ENCODE measurements at places on chromosomes 7 and 10.

- no peak for DNase-seq
Observed at GRCh38 chr7:35905555-35905954, 104.7 kb downstream of the SEPTIN7 start.

GRCh38 chr7:108000875-108001763 is 1.8 kb downstream of the LAMB1 start:
- DNase-seq, result no peak

- DNase-seq, result no peak
Observed at GRCh38 chr10:22158426-22158825, 59.4 kb downstream of the EBLN1 start.

- DNase-seq, result no peak
Observed at GRCh38 chr7:16742547-16742946, 11.0 kb upstream of the TSPAN13 start.

- no peak for DNase-seq
Observed at GRCh38 chr10:662686-663465, 26.6 kb downstream of the DIP2C start.

DNA sequence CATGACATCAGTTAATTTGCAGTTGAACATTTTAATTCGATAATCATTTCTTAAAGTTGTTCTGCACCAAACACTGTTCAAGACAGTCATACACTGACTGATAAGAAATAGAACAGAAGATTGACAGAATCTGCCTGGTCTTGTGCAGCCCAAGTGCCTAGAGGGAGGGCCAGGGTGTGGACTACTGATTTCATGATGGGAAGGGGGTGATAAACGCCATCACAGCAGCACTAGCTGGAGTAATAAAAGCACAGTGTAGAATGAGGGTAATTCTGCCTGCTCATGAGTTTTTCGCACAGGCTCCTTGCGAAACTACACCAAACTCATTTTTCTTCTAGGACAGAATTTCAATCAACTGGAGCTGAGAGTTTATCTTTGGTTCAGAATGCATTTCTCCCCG is 270.1 kb downstream of the ARL4A start:
- no peak for DNase-seq

DNA sequence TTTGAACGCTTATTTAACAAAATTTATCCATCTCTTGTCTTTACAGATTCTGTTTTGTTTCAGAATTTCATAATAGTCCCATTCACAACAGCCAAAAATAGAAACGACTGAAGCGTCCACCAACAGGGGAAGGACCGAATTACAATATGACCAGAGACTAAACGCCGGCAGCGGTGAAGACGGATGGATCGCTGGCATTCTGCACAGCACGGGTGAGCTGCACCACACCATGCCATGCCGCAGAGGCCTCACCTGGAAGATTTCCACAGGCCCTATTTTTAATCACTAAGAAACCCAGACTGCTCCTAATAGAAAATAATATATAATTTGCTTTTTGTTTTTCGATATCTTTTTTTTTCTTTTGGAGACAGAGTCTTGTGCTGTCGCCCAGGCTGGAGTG is 91.0 kb downstream of the ELFN1 start:
- no peak for DNase-seq

GRCh38 chr10:121087129-121087528 is 236.0 kb downstream of the WDR11 start:
- no peak for DNase-seq

DNA sequence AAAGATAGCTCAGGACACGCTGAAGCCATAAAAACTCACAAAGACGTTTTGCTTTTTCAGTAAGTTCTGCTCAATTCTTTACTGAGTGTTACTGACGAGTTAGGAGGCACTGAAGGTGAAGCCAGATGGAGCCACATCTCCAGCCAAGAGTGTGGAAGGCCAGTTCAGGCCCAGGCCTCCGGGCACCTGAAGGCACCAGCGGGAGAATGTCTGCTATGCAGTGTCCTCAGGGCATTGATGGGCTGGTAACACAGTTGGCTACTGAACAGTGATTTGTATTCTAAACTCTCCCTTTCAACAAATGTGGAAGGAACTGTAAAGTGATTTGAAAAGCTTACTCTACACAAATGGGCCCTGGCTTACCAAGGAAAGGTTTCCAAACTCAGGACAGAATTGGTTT is 64.8 kb upstream of the SVIL start:
- DNase-seq, result no peak

- no peak for DNase-seq
Observed at GRCh38 chr10:11793762-11794479, 29.2 kb upstream of the PROSER2 start.

DNA sequence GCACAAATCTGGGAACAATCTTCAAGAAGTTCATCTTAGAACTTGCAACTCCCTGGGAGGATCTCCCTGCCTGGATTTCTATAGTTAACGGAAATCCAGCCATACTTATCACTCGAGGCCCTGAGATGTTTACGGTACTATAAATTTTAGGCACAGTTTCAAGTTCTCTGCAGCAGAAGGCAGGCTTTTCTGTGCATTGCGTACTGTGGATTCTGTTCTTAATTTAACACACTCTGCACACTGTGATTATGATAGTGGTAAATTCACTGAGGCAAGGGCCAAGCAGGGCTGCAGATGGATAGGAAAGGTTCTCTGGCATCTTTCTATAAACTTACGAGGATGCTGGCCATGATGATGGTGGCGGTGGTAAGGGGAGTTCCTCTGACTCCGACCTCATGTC is 10.6 kb downstream of the INHBA start:
- DNase-seq, result no peak

- no peak for DNase-seq
Observed at GRCh38 chr10:11551916-11552602, 59.4 kb downstream of the USP6NL start.

DNA sequence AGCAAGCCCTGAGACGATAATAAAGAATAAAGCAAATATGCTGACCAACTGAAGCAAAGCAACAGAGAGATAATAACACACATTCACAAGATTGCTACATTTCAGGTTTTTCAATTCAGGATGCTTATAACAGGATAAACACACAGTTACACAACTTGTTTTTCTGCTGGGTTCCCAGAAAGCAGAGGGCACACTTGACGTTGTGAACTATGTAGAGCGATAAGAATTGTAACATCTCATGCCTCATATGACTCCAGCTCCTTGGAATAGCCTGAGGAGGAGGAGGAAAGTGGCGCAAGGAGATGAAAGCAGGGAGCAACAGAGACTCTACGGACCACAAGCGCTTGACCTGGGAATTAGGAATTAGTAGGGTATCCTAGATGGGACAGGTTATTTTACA is 201.7 kb downstream of the SKAP2 start:
- DNase-seq, result no peak

- DNase-seq, result no peak
Observed at GRCh38 chr7:87151729-87152111, 533 bp upstream of the DMTF1 start.

- DNase-seq, result peak; percentile 62
Observed at GRCh38 chr7:85185424-85186082, 1.3 kb downstream of the SEMA3D start.

DNA sequence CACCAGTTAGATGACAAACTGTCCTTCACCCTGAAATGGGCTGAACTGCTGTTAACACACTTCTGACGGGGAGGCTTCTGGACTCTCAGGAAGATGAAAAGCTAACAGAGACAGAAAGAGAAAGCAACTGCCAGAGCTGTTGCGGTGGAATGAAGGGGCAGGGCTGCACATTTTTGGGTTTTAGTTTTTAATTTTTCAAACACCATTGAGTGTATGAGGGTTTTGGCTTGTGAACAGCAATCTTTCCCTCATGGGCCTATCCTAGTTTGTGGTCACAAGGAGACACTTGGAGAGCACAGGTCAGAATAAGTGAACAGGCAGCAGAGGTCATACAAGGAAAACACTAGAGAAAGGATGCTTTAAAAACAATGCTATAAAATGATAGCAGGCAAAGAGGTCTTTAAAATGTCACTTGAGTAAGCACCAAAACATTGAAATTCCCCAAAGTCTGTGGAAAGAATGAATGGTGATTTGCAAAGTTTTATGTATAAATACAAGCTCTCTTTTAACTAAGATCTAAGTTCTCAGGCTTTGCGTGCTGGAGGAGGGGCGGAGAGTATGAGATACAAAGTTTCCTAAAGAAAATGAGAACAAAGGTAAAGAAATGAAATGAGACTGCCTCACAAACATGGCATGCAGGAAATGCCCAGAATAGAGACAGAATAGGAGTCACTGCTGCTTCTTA is 101.4 kb upstream of the GLI3 start:
- no peak for DNase-seq

DNA sequence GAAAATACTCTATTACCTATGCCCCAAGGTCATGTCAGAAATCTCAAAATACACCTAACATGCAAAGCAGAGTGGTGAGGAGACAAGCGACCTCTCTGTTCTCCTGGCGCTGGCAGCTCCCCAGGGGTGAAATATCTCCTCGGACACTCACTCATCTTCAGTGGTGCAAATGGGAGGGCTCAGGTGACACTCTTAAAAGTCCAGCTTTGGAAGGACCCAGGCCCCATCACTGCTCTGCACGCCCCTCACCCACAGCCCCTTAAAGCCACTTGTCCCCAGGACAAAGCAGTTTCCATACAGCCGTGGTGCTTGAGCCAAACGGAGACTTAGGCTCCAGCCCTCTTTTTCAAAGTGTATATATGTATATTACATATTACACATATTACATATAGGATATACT is 12.4 kb downstream of the PRKAG2 start:
- DNase-seq, result no peak
